Activated T-cell treated with anti-CD3 and anti-CD28 coated beads for 1 hour (primary cell): ENCODE measurements at places on chromosomes 3 and 15.

- DNase-seq, result no peak
These were observed 52.4 kb downstream of the IL1RAP start for GRCh38 chr3:190566043-190566933.

- DNase-seq, result no peak
These were observed 214.8 kb downstream of the FMN1 start for GRCh38 chr15:32979710-32980109.

GRCh38 chr3:12489368-12489767 is 5.1 kb downstream of the TSEN2 start:
- no peak for DNase-seq

GRCh38 chr3:37445163-37445562 is 270.8 kb upstream of the LRRFIP2 start:
- DNase-seq, result no peak

DNA sequence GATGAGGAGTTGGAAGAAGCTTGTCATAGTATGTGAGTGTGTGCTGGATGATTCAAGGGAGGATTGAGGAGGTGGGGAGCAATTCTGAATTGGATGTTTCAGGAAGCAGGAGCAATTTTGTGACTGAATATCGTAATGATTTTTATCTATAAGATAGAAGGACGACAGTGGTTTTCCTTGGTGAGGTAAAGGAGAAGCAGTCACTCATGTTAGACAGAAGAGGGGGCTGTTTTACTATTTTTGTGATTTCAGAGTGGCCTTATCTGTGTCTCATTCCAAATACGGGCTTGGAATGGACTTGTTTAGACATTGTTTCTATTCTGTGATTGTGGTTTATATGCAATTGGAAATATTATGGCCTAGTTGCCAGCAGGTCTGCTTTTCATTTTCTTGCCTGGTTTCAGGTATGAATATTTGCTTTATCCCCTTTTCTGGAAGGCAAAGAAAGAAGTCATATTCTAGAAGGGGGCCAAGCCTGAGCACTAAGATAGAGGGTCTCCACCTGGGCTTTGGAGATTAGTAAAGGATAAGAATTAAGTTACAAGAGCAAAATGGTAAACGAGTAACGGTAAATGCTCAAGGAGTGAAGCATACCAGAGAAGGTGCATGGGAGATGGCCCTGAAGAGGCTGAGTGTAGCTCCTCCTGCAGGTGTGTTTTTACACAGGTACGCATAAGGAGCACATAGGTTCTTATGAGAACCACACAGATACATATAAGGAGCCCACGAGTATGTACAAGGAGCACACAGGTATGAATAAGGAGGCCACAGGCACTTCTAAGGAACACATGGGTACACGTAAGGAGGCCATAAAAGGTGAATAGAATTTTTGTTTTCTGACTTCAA is 124.6 kb upstream of the KCNAB1 start:
- DNase-seq, result no peak

GRCh38 chr3:182180654-182181385 is 469.1 kb downstream of the SOX2 start:
- DNase-seq, result no peak

DNA sequence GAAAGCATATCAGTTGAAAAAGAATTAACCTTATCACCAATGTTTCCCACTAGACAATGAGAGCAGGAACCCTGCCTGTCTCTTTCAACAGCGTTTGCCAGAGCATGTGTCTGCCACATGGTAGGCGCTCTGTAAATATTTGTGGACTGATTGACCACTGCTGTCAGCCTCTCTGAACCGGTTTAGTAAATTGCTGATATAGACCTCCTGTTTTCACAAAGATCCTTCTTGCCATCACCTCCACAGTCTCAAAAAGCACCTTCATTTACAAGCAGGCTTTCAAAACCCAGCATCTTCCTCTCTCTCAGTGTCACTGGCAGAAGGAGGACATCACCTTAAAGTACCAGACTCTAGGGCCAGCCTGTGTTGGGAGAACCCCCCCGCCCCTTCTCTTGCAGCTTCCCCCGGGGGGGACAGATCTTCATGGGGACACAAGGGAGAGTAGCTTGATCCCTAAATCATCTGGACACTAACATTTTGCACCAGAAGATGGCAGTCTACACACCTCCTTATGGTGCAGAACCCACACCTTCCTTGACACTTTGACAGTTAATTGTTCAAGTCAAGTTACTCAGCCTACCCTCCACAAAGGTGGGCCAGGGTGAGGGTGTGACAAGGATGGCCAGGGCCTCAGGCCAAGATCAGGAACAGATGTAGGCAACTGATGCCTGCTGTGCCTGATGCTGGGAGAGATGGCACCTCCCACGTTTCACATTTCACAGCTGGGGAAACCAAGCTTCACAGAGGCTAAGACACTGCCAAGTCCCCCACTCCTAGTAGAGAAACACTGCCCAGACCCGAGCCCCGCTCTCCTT is 37.8 kb upstream of the USP3 start:
- DNase-seq, result peak; percentile 23

GRCh38 chr15:51117270-51117669 is 22.6 kb upstream of the TNFAIP8L3 start:
- DNase-seq, result no peak

- DNase-seq, result no peak
These were observed 18.4 kb downstream of the RBP1 start for GRCh38 chr3:139521144-139521543.

GRCh38 chr3:147355753-147356090 is 50.6 kb downstream of the ZIC4 start:
- DNase-seq, result no peak

- DNase-seq, result no peak
These were observed 5.6 kb downstream of the RRP9 start for GRCh38 chr3:51935886-51936755.

GRCh38 chr3:33575311-33575710 is 135.1 kb upstream of the UBP1 start:
- DNase-seq, result no peak

DNA sequence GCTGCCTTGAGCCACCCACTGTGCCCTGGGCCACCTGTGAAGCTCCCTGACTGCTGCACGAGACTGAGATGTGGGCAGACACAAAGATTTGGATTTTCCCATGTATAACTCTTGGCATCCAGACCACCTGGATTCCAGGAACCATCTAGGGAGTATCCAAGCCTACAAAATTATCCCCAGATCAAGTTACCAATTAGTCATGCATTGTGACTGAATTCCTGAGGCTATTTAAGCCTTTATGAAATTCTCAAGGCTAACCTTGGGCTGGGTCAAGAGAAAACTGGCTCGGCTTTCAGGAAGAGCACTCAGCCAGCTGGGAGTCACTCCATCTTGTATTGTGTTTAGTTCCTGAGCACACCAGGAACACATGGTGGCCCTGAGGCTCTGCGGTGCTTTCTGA is 13.3 kb upstream of the ATP13A5 start:
- no peak for DNase-seq

DNA sequence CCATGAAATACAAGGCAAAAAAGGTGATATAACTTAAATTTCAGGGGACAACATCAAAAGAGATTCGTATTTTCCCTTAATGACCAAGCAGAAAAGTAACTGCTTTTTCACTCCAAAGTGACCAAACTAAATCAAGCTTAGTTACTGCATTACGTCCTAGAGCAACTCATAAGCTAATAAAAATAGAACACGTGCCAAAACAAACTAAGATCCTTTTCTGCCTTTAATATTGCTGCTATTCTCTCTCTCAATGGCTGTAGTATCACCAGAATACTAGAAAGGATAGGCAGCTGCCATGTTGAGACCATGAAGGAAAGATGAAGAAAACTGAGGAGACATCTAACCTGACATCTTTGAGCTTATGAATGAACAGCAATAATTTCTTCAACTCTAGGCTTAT is 43.3 kb downstream of the UBXN7 start:
- DNase-seq, result no peak

DNA sequence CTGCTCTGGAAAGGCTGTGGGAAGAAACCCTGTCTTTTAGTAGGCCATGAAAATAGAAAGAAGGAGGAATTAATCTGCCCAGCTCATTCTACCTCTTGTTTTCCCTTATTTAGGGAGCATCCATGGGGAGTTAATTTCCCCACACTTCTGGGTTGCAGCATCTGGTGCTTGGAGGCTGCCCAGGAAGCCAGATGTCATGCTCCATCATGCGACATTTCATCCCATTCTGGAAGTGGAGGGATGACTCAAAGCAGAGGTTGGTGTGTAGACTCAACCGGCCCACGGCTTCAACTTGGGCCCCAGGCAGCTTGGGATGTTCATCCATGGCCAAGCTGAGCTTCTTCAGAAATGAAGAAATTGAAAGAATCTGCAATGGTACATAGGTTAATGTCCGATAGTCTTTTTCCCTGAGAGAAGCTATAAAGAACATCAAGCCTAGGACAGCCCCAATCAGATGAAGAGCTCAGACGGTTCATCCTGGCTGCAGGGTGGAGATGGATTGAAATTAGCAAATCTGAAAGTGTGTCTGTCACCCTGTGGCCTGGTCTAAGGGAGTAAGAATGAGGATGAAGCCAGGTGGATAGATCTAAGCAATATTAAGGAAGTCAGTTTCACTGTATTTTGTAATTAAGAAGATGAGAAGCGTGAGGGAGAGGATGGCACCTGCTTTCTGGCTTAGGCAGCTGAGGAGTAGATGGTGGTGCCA is 24.5 kb upstream of the PROK2 start:
- DNase-seq, result no peak

DNA sequence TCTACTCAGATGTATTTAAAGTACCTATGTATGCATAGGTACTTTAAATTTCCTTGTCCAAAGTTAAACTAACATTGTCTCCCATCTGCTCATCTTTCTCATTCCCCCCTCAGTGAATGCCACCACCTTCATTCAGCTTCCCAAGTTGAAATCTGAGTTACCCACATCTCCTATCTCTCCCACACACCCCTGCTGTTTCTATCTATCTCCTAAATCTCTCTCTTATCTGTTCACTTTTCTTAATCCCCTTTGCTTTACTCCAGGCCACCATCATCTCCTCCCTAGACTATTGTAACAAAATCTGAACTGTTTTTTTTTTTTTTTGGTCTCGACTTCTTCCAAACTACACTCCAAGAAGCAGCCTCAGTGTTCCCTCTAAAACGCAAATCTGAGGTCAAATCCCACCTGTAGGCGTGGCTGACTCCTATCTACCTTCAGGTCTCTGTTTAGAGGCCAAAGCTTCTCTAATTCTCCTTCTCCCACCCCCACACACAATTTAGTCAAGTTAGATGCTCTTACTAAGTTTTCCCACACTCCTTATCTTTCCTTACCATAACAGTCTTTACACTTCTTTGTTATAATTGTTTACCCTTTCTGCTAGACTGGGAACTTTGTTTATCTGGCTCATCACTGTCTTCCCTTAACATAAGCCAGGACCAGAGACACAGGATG is 3.5 kb upstream of the NEO1 start:
- no peak for DNase-seq

GRCh38 chr15:64096668-64097384 is 1.0 kb downstream of the SNX1 start:
- no peak for DNase-seq

DNA sequence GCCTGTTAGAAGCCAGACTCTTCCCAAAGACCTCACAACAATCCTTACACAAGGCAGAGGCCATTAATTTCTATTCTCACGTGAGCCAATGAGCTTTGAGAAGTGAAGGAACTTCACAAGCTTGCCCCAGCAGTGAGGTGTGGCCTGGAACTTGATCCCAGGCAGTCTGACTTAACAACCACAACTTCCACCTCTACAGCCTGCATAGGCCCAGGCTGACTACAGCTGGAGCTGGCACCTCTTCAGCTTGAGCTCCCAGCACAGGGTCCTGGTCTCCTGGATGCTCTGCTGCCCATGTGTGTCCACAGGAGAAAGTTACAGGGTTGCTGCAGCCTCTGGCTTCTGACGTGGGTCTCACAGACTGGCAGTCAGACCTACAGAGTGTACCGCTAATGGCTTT is 111.0 kb downstream of the ERC2 start:
- no peak for DNase-seq

- no peak for DNase-seq
These were observed 2.3 kb upstream of the P2RY13 start for GRCh38 chr3:151331696-151332095.

DNA sequence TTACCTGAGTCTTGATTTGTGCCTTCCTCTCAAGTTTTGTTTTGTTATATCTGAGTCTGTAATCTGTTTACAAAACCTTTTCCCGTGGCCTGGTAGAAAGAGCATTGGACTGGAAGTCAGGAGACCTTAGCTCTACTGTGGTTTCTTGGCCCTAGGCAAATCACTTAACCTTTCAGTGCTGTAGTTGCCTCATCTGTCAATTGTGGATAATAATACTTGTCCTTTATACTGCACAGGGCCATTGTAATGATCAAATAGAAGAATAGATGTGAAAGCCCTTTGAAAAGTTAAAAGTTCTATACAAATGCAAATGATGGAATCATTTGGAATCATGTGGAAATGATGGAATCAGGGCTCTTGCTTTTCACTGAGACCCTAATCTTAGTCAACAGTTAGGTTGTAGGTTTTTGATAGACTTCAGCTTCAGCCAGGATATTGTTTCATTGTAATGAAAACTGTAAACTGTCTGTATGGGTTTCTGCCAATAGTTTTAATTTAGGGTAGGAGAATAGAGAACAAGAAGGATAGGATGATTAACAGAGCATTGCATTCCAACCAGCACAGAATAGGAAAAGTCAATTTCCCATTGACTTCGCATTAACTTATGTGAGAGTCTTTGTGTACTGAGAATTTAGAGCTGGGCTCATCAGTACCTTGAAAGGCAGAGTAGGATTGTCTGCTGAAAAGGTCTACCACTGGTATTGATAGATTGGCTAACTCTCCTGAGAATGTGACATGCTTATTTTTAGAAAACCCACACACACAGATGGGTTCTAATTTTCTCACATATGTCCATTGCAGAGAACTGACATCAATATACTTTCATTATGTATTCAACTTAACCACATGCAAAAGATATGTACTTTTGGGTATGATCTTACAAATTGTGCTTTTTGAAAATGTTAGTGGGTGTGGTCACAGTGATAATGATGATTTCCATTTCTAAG is 21.8 kb downstream of the MAP2K5 start:
- no peak for DNase-seq
